ENCODE measurements at places on chromosomes 4 and X.

GRCh38 chrX:38458071-38458470 lies 103.3 kb upstream of the TSPAN7 start:
- no peak for DNase-seq

- DNase-seq = no peak
These were observed 33.6 kb downstream of the PITX2 start for GRCh38 chr4:110589297-110589696.

DNA sequence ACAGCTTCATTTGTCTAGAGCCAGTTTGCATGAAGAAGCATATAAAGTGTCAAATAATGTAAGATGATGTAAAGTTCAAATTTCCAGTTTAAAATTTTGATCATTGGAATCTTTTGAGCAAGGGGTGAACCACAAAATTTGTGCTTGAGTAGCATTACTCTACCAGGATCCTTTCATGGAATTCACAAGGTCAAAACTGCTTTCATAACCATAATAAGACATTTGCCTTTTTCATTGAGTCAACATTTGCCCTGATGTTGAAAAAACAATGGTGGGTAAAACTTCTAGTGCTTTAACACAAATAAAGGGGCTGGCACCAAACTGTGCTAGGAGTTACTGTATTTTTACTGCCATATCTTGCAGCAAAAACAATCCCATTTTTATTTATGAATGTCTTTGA lies 142.2 kb downstream of the GLRA3 start:
- no peak for DNase-seq

GRCh38 chr4:107548211-107548905 lies 171.7 kb downstream of the PAPSS1 start:
- no peak for DNase-seq

- no peak for DNase-seq
These were observed 24.9 kb upstream of the SGMS2 start for GRCh38 chr4:107799669-107800450.

DNA sequence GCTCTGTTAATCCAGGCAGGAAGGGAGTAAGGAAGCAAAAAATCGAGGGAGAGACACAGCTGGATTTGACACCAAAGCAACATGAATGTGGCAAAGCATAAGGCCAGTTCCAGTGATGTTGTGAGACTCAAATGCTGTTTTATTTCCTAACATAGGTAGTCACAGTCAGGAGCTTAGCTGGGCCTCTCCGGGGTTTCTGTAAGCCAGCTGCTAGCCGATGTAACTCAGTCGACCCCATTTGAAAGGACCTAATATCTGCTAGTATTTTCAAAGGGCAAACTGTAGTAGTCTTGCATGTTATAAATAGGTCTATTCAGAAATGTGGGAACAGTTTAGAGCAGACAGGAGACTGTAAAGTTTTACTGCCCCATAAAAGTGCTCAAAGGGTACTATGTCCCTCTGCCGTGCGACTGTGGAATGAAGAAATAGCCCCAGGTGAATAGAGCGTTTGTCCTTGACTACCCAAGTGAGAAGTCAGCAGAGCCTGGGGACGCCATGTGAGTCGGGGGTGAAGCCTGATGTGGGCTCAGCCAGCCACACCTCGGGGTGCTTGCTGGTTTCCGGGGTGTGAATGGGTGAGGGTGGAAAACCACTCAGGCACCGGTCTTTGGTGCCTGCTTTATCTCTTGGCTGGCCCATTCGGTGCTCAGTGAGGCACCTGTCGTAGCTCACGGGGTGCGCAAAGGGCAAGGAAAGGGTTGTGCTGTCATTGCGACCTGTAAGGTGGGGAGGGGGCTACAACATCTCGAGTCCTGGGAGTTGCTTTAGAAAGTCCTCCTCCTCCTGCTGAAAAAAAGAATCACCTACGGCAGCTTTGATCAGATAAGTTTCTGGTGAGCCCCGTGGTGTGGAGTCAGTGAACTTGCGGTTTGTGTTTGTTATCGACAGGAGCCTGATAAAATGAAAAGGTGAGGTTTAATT lies 745 bp downstream of the TRIM2 start:
- no peak for DNase-seq

GRCh38 chrX:39895218-39896110 lies 202.3 kb downstream of the BCOR start:
- no peak for DNase-seq

DNA sequence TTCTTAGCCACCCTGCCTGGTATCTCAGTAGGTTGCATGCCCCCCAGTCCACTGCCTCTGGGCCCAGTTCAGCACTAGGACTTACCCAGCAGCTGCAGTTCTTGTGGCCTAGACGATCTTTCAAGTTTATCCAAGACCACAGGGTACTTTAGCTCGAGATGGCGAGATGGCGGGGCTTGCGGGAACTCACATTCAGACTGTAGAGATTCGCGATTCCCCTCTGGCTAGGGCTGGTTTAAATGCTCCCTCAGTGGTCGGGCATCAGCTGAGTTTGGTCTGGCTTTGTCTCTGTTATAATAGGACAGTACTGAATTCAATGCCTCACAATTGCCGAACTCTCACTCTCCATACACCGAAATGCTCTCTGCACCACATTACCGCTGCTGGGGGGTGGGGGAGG lies 18.4 kb upstream of the RFC1 start:
- DNase-seq = no peak

GRCh38 chrX:68048774-68049173 lies 384.5 kb downstream of the OPHN1 start:
- no peak for DNase-seq

DNA sequence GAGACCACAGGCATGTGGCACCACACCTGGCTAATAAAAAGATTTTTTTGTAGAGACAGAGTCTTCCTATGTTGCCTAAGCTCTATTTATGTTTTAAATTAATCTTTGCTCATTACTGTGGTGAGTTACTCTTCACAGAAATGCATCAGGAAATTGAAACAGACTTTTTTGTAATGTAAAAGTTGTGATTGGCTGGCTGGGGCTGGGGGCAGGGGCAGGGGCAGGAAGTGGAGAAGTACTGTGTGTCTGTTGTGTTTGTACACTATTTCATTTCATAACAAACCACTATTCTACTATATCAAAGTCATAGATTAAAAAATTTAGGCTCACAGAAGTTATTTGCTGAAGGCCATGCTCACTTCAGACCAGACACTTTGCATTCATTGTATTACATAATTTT lies 19.1 kb upstream of the ABRAXAS1 start:
- no peak for DNase-seq

DNA sequence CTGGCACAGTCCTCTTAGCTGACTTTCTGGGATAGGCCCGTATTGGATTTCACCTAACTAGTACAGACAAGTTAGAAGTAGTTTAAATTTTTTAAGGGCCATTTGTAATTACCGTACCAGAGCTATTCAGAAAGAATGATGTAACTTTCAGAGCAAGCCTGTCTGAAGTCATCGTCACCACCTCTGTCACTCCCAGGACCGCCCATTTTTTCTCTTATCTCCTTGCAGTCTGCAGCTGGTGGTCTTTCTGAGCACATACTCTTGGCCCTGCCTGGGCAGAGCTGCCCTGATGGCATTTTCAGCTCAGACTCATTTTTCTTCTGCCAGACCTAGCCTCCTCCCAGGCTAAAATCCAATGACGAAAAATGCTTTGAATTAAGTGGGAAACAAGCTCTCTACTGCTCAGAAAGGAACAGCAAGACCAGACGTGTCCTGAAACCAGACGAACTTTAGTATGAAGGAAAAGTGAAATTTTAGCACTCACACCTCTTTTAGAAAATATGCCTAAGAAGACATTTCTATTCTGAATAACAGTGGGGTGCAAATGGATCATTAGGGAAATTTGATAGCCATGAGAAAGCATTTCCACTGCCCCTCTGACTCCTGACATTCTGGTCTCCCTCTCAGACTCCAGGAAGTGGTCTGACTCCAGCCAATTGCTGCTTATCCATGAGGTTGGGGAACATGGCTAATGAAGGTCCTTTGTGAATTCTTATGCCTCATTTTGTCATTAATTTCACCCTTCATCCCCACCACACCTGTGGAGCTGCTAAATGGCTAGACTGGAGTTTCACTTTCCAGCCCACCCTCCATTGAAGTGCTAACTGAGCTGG lies 162.4 kb upstream of the GYPA start:
- no peak for DNase-seq

DNA sequence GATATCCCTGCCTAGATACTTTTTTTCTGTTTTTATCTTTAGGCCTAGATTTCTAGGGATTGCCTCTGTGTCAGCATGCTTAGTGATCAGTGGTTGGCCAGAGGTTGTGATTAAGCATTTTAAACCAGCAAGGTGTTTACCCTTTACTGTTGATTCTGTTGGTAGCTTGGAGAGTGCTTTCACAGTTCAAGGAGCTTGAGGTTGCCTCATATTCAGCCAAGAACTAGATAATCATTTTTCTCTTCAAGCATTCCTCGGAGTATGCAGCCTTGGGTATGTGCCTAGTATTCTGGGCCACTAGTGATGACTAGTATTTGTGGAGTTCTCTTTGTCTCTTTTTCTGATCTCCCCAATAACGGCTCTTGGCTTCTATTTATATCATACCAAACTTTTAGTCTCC lies 20.4 kb downstream of the APOOL start:
- no peak for DNase-seq

DNA sequence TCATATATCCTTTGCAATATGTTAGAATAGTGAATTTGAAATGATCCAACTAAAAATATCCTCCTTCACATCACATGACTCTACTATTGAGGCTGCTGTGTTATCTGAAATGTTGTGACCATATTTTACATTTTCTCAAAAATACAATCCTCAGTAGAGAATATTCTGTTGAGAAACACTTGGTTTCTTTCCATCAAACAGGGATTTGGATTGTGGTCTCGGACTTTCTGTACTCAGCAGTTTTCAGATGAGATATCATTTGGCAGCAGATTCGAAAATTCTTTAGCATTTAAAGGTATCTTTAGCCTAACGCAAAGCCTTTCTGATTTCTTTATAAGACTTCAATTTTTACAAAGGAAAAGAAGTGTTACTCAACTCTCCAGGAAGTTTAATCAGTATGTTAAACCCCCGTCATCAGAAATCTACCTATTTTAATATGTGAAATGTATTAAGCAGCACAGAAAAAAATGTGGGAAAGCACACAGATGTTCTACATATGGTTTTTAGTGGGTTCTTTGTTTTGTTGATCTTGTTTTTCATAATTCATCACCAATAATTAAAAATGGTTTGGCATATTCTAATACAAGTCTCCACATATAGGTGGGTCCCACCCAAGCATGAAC lies 55.4 kb upstream of the ANXA3 start:
- DNase-seq = no peak

GRCh38 chr4:168832763-168833575 lies 177.1 kb downstream of the CBR4 start:
- DNase-seq = no peak

DNA sequence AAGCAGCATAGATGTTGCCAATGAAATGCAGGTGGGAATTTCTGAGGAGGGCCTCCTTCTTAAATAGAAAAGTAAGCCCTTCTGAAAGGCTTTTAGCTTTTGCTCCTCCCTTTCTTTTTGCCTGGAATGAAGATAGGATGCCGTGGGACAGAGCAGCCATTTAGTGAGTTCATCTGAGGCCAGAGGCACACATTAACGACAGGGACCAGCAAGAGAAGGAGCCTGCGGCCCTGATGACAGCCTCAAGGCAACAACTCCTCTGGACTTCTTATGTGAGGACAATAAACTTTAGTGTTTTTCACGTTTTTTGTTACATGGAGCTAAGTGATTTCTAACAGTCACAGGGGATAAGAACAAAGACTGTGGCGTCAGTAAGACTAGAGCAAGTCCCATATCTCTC lies 1.1 kb upstream of the BDH2 start:
- no peak for DNase-seq

All from NCI-H1930 (cell line).